ENCODE measurements at places on chromosomes 2 and 18.

DNA sequence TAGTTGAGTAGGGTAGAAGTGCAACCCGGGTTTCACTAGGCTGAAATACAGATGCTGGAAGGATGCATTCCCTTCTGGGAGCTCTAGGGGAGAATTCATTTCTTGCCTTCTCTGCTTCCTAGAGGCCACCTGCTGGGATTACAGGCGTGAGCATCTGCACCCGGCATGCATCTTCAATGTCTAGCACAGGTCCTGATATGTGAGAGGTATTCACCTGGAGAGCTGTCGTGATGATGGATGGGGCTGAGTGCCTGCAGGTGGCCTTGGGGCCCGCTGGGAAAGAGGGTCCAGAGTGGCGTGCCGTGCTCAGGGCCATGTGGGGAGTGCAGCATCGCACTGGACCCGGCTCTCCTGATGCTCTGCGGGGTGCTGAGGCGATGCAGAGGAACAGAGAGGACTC is 6.6 kb upstream of the NTSR2 start:
- DNase-seq, result no peak

GRCh38 chr18:44111337-44111736 is 569.4 kb upstream of the SETBP1 start:
- no peak for DNase-seq

GRCh38 chr18:24600076-24600654 is 139.7 kb downstream of the HRH4 start:
- peak; percentile 50 for DNase-seq

GRCh38 chr18:71125581-71125980 is 836.7 kb downstream of the SOCS6 start:
- no peak for DNase-seq

GRCh38 chr18:25346561-25346960 is 5.4 kb downstream of the ZNF521 start:
- no peak for DNase-seq

DNA sequence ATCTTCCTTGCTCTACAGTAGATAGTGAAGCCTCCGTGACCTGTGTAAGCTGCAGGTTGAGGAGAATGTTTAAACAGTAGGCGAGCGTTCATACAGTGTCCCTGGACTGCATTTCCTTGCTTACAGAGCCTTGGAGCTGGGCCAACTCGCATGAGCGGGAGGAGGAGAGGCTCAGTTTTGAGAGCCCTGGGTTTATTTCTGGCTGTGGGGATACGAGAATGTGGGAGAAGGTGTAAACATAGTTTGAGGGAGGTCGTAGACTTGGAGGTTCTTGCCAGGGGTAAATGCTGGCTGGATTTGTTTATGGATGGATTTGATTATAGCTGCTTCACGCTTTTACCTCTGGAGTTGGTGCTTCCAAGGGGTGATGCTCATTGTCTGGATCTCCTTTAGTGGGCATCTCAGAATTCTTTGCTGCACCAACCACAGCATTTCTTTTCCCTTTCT is 20.8 kb downstream of the CRIM1 start:
- DNase-seq, result no peak

DNA sequence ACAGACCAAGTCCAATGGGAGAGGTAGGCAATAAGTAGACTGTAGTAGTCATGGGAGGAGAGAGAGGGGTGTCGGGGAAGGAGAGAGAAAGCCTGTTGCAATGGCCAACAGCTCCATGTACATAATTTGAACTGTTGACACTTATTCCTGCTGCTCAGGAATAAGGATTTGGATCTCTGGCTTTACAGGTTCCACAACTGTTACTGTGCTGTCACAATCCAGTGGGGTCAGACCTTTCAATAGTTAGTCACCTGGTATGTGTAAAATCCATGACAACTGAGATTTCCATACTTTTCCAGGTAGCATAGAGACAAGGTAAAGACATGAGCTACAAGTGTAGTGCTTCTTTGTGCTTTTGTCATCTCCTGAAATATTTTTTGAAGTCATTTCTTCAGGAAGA is 47.5 kb upstream of the RIOK3 start:
- no peak for DNase-seq

DNA sequence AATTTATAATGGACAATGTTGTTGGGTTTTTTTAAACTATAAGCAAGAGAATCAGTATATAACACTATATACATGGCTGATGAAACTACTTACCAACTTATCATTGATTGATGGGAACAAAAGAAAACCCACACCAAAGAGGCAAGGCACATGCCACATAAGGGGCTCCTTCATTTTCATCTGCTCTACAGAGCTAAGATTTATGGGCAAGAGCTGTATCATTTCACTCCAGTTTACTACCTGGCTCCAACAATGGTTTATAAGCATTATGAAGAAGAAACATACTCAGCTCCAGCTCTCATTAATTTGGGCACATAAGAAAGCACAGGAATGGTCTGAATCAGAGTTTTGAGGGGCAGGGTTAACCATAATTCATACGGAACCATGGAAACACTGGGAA is 283.3 kb downstream of the AGPS start:
- peak; percentile 48 for DNase-seq

DNA sequence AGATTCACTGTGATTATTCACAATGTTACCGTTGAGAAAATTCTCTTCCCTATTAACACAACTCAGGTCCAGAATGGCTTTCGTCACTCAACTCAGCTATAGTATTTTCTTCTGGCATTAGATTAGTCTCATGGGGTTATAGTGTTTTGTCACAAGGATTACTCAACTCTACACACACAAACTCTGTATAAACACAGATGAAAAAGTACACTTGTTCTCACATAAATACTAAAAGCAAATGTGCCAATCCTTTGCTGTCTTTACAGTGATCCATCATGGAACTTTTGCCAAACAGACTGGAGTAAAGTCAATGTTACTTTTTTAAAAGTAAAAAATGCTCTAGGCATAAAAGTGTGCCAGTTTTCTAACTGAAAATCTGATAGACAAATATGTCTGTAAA is 267.6 kb downstream of the RBM43 start:
- no peak for DNase-seq

- no peak for DNase-seq
Observed at GRCh38 chr2:100720445-100720844, 99.5 kb upstream of the NPAS2 start.

GRCh38 chr2:96264656-96265348 is 995 bp downstream of the TMEM127 start:
- no peak for DNase-seq

DNA sequence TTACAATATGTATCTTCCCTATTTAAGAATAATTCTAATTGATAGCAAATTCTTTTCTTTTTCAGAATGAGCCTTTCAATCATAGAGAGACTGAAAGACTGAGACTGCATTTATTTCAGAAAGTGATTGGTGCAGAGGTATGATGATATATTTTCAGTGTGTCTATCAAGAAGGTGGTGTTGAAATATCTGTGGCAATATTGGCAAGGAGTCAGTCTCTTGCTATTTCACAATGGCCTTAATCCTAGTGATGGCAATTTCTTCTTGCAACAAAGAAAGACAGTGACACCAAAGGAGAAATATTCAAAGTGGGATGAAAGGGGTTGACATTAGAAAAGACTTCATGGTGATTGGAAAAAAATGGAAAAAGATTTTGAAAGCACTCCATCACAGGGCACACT is 21.7 kb upstream of the ZBTB14 start:
- no peak for DNase-seq

Data from urinary bladder (tissue), 4 donors.